ENCODE measurements at places on chromosomes 12 and 14. TPM values are rescaled to one million over a fixed set of nuclear protein-coding genes. Genes with fewer than 3 reads are reported as not detected.

The LRP1-AS gene
- not detected for total RNA-seq

The RASSF9 gene
- total RNA-seq: 5.6 TPM

The NPFF gene
- not detected for total RNA-seq

The RFX4 gene
- total RNA-seq: not detected

The ISCU gene
- 50.7 TPM for total RNA-seq

The CCDC177 gene
- total RNA-seq: not detected

The KRT7 gene
- total RNA-seq: 7.0 TPM

The NRXN3 gene
- total RNA-seq: under 0.01 TPM

The TAS2R9 gene
- not detected for total RNA-seq

The IQSEC3 gene
- 0.13 TPM for total RNA-seq

Measured in dermis microvascular lymphatic vessel endothelial cell (primary cell).